ENCODE measurements at places on chromosomes 6 and 20.

DNA sequence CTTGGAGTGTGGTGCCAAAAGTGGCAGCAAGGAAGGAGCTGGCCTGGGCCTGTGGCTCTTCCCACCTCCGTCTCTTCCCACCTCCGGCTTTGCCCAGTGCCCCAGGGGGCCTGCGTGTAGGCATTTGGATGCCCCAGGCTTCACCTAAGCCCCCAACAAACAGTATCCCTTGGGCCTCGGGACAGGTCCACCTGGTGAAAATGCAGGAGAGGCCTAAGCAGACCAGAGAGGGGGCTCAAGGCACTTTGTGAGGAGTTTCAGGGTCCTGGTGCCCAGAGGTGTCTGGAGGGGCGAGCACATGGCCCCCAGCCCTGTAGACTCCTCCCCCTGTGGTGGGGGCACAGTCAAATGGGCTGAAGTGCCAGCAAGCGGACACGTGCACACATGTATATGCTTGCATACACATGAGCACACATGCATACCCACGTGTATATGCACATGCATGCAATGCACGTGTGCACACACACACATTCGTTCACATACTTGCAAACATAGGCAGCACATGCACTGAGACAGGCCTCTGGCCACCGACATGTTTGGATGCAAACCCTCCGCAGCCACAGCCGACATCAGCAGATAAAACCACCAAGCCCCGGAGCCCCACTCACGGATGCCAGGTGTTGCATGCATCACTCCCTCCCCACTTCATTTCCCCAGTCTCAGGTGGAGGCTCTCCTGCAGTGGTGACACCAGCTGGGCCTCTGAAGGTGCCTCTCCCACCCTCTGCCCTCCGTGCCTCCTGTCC is 124.5 kb downstream of the TAF4 start:
- DNase-seq, result no peak

DNA sequence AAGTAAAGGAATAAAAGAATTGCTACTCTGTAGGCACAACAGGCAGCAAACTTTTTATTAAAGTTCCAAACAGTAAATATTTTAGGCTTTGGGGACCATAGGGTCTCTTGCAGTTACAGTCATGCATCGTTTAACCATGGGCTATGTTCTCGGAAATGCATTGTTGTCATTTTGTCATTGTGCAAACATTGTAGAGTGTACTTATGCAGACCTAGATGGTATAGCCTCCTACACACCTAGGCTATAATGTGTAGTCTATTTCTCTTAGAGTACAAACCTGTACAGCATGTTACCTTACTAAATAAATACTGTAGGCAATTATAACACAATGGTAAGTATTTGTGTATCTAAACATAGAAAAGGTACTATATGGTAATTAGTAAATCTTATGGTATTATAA is 54.7 kb downstream of the CDS2 start:
- DNase-seq, result no peak

GRCh38 chr20:13841206-13841605 is 56.4 kb downstream of the NDUFAF5 start:
- DNase-seq, result no peak

DNA sequence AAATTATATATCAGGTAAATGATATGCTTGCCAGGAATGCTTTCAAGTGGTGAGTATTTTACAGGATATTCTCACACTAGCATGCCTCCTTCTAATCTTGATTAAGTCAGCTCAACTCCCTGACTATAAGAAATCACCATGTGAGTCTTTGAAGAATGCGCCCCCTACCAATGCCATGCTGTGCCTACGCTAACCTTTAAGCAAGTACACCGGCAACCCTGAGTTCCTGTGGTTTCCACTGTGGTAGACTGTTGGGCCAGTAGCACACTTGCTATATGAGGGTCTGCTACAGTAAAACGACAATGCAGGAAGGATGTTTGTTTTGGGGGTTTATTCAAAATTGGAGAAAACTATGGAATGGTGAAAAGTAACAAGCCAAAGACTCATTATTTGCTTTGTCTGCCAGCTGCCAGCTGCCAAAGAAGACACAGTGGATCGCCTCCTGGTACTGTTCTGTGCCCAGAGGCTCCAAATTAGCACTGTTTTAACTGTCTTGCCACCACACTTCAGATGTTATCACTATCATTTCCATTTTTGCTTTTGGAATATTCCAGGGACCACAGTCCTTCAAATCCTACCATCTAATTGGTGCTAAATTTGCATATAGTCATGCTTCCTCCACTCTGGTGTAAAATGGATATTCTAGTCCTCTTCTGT is 333.5 kb downstream of the RNGTT start:
- DNase-seq, result no peak

GRCh38 chr6:149357726-149358538 is 40.4 kb downstream of the TAB2 start:
- no peak for DNase-seq

DNA sequence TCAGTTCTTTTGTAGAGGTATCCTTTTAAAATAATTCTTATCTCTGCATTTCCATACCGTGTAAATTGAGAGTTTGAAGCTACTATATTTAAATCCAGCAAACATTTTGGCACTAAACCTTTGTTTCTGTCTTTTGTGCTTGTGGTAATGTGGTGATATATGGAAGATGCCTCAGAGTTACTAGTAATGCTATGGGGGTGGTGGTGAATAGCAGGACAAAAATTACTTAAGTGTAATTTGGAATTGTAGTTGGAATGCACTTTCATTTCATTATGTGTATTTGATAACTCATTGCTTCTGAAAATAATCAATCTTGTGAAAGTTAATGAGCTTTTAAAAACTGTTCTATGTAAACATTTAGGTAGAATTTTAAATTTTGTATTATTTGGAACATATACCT is 404.5 kb downstream of the PHF3 start:
- no peak for DNase-seq

- DNase-seq, result no peak
Observed at GRCh38 chr6:53679446-53679933, 13.9 kb upstream of the KLHL31 start.

GRCh38 chr6:144438103-144438502 is 153.0 kb downstream of the UTRN start:
- DNase-seq, result no peak

- DNase-seq, result no peak
Observed at GRCh38 chr20:50561379-50562078, 51.3 kb downstream of the PTPN1 start.

- DNase-seq, result no peak
Observed at GRCh38 chr20:53334861-53335260, 258.8 kb downstream of the ZNF217 start.

DNA sequence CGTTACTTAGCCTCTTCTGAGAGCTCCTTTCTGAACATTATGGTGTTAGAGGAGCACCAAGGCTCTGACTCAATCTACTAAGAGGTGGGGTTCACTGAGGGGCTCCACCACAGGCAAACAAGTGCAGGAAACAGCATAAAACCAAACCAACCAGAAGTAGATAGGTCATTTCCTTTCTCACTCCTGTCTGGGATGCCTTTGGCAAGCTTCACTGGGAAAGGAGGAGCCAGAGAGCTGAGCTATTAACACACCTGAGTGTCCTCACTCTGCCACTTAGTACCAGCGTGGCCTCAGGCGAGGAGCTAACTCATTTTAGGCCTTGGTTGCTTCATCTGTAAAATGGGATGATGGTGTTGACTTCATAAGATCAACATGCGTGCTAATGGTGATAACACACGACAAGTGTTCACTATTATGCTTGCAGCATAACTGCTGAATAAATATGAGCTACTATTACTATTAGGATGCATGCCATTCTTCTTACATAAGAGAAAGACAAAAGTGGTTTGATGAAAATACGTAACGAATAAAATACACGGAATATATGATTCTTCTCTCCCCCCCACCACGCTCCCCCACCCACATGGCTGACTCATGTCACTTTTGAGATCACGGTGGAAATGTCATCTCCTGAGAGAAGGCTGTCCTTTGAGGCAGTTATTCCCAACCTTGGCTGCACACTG is 185.4 kb downstream of the BCAS1 start:
- no peak for DNase-seq

- no peak for DNase-seq
Observed at GRCh38 chr20:16819483-16819882, 71.3 kb downstream of the OTOR start.

DNA sequence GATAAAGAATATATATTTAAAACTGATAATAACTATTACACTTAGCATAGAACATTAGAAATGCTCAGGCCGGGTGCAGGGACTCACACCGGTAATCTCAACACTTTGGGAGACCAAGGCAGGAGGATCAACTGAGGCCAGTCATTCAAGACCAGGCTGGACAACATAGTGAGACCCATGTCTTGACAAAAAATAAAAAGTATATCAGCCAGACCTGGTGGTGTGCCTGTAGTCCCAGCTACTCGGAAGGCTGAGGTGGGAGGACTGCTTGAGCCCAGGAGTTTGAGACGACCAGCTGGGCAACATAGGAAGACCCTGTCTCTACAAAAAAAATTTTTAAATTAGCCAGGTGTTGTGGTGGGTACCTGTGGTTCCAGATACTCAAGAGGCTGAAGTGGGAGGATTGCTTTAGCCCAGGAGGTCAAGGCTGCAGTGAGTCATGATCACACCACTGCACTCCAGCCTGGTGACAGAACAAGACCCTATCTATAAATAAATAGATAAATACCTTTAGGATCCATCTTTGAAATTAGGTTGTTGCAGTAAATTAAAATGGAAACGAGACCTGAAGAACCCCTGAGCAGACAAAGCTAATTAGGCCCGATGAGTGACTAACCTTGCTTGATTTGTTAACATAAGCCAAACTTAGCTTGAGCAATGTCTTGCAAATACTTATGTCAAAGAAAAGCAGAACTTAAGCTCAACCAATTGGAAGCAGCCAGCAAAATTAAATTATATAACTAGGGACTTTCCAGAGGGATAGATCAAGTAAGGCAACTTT is 75.8 kb upstream of the E2F3 start:
- DNase-seq, result no peak

- DNase-seq, result no peak
Observed at GRCh38 chr6:134481966-134482365, 164.1 kb upstream of the SGK1 start.

DNA sequence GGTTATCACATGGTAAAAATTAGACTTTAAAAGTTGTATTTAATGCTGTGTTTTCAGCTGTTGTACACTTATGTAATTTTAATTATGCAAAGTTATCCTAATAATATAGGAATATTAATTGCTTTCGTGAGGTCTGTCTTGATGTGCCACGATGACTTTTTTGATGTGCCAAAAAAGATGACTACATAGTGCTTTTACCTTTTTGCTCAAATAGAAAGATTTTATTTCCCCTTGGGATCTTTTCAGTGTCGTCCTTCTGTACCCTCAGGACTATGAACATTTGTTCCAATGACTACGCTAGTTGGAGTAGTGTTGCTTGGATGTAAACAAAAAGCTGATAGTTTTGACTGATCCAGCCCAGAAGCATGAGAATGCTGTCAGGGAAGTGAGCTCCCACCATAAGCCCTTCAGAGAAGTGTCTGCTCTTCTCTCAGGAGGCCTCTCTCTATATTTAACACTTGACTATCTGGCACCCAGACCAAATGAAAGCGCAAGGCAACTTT is 1.2 kb upstream of the CD164 start:
- DNase-seq, result no peak

DNA sequence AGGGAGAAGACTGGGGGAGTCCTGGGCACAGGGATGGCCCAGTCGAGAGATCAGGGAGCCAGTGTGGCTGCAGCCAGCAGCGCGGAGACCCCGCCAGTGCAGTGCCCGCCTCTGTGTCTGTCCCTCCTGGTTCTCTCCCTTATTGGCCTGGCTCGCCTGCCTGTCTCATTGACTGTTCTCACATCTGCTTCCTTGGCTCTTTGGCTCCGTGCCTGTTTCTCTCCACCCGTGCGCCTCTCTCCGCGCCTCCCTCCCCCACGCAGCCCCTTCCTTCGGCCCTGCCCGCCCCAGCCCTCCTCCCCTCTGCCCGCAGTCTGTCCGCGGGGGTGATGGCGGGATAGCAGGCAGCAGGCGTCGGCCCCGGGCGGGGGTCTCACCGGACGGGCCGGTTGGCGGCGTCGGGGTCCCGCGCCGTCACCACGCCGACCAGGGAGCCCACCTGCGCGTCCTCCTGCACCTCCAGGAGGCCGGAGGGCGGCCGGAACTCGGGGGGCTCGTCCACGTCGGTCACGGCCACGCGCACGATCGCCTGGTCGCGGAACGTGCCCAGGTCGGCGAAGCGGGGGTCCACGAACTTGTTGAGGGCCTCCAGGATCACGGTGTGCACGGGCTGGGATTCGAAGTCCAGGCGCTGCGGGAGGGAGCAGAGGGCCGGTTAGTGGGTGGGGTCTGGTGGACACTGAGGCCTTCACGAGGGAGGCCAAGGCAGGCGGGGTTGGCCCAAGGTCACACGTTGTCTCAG is 92.0 kb downstream of the CD40 start:
- DNase-seq, result no peak

GRCh38 chr6:145241721-145242120 is 493.6 kb downstream of the EPM2A start:
- no peak for DNase-seq

- no peak for DNase-seq
Observed at GRCh38 chr20:43658069-43658722, 8.7 kb upstream of the MYBL2 start.

DNA sequence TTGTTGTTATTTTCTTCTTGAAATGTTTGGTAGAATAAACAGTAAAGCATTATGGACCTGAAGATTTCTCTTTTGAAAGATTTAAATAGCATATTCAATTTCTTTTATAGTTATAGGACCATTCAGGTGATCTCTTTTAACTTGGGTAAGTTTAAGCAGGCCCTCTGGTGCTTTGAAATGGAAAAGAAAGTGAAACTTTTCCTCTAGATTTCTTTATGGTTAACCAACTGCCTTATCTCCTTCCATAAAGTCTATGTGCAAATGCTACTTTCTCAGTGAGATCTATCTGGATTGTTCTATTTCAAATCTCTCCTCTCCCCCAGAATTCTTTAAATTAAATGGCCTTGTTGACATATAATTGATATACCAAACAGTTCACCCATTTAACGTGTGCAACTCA is 54.0 kb downstream of the PHACTR2 start:
- DNase-seq, result no peak

- no peak for DNase-seq
Observed at GRCh38 chr6:31710523-31711219, 4.0 kb downstream of the LY6G6F start.

DNA sequence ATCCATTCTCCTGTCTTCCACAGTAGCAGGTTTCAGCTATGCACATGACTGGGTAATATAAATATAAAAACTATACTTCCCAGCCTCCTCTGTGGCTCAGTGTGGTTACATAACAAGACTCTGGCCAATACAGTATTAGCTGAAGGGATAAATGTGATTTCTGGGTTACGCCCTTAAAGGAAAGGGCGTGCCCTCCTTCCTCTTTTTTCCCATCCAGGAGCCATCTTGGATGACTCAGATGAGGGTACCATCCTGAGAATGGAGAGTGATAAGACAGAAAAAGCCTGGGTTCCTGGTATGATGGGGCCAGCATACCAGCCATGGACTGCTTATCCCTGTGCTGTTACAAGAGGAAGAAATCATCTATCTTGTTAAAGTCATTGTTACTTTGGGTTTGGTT is 123.3 kb downstream of the NFATC2 start:
- DNase-seq, result no peak

DNA sequence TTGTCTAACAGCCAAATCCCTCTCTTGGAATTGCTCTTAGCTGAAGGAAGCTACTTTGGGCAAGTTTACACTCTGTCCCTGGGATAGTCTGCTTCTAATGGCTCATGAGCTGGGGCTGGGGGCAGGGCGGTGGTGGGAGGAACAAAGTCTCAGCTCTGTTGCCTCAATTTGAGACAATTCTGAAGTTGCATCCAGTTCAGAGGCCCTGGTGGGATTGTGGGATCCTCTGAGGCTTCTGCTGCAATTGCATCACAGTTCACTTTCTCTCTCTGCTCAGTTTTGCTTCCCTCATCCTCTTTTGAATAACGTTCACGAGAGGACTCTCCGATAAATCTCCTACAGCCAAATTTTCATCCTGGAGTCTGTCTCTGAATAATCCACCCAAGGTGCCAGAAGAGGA is 440.6 kb upstream of the SLC35B3 start:
- no peak for DNase-seq

Measured in activated B cell treated with CpG ODN at 0.5 μM for 24 hours (primary cell).